ENCODE measurements at places on chromosomes 7 and 10. TPM values are rescaled to one million over a fixed set of nuclear protein-coding genes. Genes with fewer than 3 reads are reported as not detected.

GARIN1A gene
- total RNA-seq = 0.17 TPM

KAZALD1 gene
- total RNA-seq = 4.8 TPM

SPDYE6 gene
- not detected for total RNA-seq

- peak; percentile 31 for DNase-seq
Observed at GRCh38 chr10:118698421-118698820, 56.3 kb downstream of the CACUL1 start.
